ENCODE measurements at places on chromosomes 1 and 21. TPM values are rescaled to one million over a fixed set of nuclear protein-coding genes. Genes with fewer than 3 reads are reported as not detected.

The PEX11B gene
- 22.0 TPM for total RNA-seq

The ZNF683 gene
- total RNA-seq = not detected

The USP33 gene
- total RNA-seq = 79.0 TPM

The CFHR3 gene
- 0.23 TPM for total RNA-seq

The C4BPB gene
- not detected for total RNA-seq

The RGSL1 gene
- total RNA-seq = not detected

The PPM1J gene
- 1.6 TPM for total RNA-seq

The XCL2 gene
- not detected for total RNA-seq

The GNG4 gene
- total RNA-seq = 0.83 TPM

The TENT5C gene
- total RNA-seq = 3.6 TPM

The CNR2 gene
- not detected for total RNA-seq

The TFF2 gene
- not detected for total RNA-seq

The STIL gene
- 9.1 TPM for total RNA-seq

The SAMD13 gene
- total RNA-seq = 0.42 TPM

The HUNK gene
- not detected for total RNA-seq

The LAMC2 gene
- total RNA-seq = 594 TPM

The RGS18 gene
- total RNA-seq = not detected

The CYP4Z1 gene
- not detected for total RNA-seq

The BARHL2 gene
- total RNA-seq = not detected

The SPRR1A gene
- not detected for total RNA-seq

The HSF2BP gene
- total RNA-seq = 3.6 TPM

The HEYL gene
- total RNA-seq = not detected

The FABP3 gene
- total RNA-seq = 4.5 TPM

The AQP10 gene
- 0.05 TPM for total RNA-seq

The PSRC1 gene
- 1.5 TPM for total RNA-seq

The PGBD5 gene
- not detected for total RNA-seq

The SERPINC1 gene
- not detected for total RNA-seq

The GDAP2 gene
- 37.2 TPM for total RNA-seq

The ZNF697 gene
- 21.0 TPM for total RNA-seq

The TNFRSF4 gene
- 0.14 TPM for total RNA-seq

The SNX7 gene
- 49.6 TPM for total RNA-seq

The LIN28A gene
- not detected for total RNA-seq

The DNASE2B gene
- total RNA-seq = not detected

The AZIN2 gene
- total RNA-seq = 30.3 TPM

The CFHR2 gene
- total RNA-seq = not detected

The ROR1 gene
- total RNA-seq = 9.1 TPM

The VAMP3 gene
- 78.4 TPM for total RNA-seq

The COL11A1 gene
- total RNA-seq = 346 TPM

The CD52 gene
- not detected for total RNA-seq

The EFNA1 gene
- 0.37 TPM for total RNA-seq

The C1QA gene
- total RNA-seq = not detected

The RAB3B gene
- total RNA-seq = 31.8 TPM

The MNDA gene
- total RNA-seq = not detected

The SPRR2G gene
- total RNA-seq = not detected

The ENAH gene
- total RNA-seq = 132 TPM

The PPFIA4 gene
- 24.6 TPM for total RNA-seq

The PERM1 gene
- total RNA-seq = not detected

The SPRR5 gene
- total RNA-seq = not detected
